ENCODE measurements at places on chromosomes 4 and X. TPM values are rescaled to one million over a fixed set of nuclear protein-coding genes. Genes with fewer than 3 reads are reported as not detected.
A peak's percentile ranks its signal among the peaks of the same experiment; 100 is the strongest.

- DNase-seq: no peak
Observed at GRCh38 chr4:70901607-70901983, 574 bp upstream of the MOB1B start.

DNA sequence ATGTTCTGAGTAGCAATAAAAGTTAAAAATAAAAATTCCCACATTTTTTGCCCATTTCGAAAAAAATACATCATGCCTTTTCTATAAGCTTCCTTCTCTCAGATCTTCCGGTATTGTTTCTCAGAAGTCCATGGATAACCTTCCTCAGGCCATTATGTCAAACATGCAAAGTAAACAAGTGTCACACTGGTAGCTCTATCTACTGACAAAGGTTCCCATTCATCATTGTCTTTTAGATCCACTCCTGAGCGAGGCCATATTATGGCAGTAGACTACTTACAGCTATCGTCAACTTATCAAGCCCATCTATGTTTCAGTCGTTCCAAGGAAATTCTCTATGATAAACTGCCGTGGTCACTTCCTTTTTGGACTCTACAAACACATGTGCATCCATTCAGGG, 1068.2 kb downstream of the GLUD2 start:
- DNase-seq: no peak

- DNase-seq: no peak
Observed at GRCh38 chr4:12203945-12204344, 775.3 kb upstream of the HS3ST1 start.

KLB gene
- 0.27 TPM for polyA plus RNA-seq

MAGEA12 gene
- polyA plus RNA-seq: not detected

- DNase-seq: no peak
Observed at GRCh38 chrX:134543288-134543687, 83.3 kb downstream of the HPRT1 start.

PAGE5 gene
- polyA plus RNA-seq: not detected

GRCh38 chr4:61531188-61531587, 331.1 kb downstream of the ADGRL3 start:
- DNase-seq: no peak

DNA sequence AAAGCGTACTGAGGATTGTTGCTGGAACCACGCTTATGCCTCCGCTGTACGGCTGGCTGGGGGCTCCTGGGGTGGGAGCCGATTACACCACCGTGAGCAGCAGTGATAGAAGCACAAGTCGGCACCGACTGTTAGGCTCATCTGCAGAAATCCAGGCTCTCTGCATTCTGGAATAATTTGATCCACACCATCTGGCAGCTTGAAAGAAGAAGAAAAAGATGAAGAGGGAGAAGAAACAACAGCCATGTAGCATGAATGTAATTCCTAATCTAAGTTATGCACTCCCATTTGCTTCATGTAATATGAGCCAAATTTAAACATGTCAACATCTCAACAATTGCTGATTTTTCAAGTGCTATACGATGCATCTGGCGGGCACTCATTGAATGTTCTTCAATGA, 84.6 kb upstream of the DHX15 start:
- no peak for DNase-seq

DNA sequence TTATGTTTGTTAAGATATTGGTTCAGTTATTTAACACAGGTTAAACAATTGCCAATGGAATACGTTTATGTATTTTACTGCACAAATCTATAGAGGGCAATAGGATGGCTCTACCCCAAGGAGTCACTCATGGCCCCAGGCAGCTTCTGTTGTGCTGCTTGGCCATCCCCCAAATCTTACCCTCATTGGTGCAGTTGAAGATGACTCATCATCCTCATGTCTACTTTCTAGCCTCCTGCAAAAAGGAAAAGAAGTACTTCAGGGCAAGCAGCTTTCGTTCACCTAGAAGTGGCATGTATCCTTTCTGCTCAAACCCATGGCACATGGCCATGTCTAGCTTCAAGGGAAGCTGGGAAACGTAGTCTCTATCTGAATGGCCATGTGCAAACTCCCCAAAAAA, 14.2 kb downstream of the PHOX2B start:
- DNase-seq: no peak

GRCh38 chrX:133033010-133033409, 63.9 kb downstream of the USP26 start:
- DNase-seq: no peak

NPY1R gene
- polyA plus RNA-seq: 28.3 TPM

DNA sequence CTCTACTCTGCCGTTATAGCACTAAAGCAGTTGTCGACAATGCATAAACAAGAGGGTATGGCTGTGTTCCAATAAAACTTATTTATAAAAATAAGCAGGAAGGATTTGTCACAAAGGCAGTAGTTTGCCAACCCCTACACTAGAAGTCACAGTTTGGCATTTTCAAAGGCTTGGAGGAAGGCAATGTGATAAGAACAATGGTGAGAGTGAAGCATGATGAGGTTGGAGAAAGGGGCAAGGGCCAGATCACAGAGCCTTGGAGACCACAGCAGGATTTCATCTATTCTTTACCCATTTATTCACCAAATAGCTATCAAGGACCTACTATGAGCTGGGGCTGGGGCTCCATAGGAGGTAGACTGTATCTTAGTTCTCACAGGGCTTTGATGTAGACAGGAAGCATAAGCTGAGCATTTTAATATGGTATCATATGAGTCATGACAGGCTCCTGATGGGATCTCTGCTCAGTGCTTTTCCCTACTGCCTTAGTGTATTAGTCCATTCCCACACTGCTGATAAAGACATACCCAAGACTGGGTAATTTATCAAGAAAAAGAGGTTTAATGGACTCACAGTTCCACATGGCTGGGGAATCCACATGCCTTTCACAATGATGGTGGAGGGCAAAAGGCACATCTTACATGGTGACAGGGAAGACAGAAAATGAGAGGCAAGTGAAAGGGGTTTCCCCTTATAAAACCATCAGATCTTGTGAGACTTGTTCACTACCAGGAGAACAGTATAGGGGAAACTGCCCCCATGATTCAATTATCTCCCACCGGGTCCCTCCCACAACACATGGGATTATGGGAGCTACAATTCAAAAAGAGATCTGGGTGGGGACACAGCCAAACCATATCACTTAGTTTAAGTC, 58.9 kb downstream of the PPM1K start:
- no peak for DNase-seq

- no peak for DNase-seq
Observed at GRCh38 chrX:148541584-148541940, 41.1 kb downstream of the AFF2 start.

PLXNB3 gene
- 1.5 TPM for polyA plus RNA-seq

DNA sequence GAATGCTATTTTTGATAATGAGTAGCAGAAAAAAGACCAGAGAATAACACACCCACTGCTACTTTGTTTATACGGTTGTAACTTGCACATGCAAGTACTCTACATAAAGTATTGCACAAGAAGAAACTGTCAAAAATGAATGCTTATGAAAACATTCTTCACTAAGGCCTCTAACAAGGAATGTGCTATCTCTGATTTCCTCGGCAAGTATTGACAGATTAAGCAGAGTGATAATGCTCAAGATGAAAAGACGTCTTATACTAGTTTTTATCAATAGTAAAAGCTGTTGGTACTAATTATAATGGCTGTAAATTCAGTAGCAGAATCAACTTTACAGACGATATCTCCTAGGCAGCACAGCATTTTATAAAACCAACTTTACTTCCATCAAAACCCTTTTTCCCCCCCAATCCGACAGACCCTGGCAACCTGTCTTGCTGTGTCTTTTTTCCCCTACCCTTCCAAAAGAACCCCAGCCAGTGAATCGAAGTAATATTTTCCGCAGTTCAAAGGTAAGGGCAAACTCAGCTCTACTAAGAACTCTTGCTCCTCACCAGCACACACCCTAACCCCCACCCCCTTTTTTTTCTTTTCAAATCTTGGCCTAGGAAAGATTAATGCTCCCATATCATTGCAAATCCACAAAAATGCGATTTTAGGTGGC, 1.5 kb downstream of the FRYL start:
- DNase-seq: no peak

PPEF2 gene
- 0.58 TPM for polyA plus RNA-seq

GRCh38 chrX:38172596-38172995, 48.1 kb downstream of the SRPX start:
- DNase-seq: no peak

- no peak for DNase-seq
Observed at GRCh38 chr4:74724979-74725378, 69.3 kb downstream of the BTC start.

SLITRK4 gene
- polyA plus RNA-seq: 17.9 TPM

- no peak for DNase-seq
Observed at GRCh38 chrX:68695206-68695845, 47.9 kb downstream of the STARD8 start.

- DNase-seq: no peak
Observed at GRCh38 chr4:48944756-48945241, 38.2 kb upstream of the OCIAD2 start.

GRCh38 chr4:174437324-174437723, 85.0 kb downstream of the HPGD start:
- DNase-seq: no peak

DNA sequence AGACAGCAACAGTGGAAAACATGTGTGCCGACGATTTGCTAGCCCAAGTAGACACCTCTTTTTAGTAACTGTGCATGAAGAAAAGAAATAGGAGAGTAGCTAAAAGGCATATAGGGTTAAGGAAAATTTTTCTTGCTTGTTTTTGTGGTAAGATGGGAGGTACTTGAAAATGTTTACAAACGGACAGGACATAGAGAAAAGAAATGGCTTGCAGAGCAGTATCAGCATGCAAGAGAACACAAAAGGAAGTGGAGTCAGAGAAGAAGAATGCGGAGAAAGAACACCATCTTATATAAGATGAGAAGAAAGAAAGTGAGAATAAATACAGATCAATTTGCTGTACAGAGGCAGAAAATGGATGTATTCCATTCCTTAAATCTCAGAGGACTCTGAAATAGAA, 263.7 kb upstream of the ETNPPL start:
- no peak for DNase-seq

- no peak for DNase-seq
Observed at GRCh38 chr4:141497627-141498026, 138.8 kb upstream of the IL15 start.

DNA sequence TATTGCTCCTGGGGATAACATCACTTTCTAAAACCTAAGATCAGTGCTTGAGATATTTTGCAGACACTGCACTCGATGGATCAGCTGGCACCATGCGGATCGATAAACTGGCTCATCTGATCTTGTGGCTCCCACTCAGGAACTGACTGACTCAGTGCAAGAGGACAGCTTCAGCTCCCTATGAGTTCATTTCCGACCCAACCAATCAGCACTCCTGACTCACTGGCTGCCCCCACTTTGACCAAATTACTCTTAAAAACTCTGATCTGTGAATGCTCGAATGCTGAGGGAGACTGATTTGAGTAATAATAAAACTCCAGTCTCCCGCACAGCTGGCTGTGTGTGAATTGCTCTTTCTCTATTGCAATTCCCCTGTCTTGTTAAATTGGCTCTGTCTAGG, 110.1 kb downstream of the ANAPC4 start:
- DNase-seq: no peak

DNA sequence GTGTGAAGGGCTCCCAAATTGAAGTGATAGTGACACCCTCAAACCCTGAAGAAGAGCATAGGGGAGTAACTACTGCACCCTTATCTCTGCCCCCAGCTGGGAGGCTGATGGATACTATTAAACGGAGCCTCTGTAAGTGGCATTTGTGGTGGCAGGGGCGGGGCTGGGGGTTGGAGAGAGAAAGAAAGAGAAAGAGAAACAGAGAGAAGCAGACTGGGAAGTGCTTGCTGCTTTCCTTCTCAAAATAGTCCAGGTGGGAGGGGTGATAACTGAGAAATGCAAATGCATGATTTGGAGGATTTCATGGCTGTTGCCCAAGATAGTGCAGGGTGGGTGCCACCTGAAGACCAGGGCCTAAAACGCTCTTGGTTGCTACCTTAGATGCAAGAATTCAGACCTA, 253.5 kb upstream of the GATB start:
- DNase-seq: no peak

DNA sequence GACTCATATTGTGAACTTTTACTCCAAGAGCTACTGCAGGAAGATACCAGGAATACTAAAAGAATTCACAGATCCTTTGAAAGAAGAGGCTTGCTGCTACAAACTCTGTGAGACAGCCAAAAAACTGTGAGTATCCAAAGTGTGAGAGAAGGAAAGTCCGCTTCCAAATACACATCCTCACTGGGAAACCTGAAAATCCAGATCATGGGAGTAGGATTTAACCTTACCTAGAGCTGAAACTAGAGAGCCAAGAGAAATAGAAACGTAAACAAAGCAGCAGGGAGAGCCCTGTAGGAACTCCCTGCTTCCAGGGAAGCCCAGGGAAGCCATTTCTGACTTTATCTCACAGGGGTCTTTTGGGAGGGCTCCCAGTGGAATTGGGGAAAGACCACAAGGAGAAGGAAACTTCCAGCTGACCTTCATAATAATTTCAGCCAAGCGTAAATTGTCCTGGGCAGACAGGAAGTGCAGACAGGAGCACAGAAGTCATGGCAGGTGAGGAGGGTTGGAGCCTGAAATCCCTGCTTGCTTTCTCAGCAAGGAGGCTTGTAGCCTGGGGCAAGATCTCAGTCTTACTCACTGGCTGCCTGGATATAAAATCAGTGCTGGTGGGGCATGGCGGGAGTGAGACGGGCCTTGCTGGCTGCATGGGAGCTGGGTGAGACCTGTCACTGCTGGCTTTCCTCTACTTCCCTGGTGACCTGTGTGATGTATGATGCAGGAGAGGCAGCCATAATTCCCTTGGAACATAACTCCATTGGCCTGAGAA, 26.2 kb upstream of the NFKB1 start:
- DNase-seq: no peak

MXRA5 gene
- 5.6 TPM for polyA plus RNA-seq

DNA sequence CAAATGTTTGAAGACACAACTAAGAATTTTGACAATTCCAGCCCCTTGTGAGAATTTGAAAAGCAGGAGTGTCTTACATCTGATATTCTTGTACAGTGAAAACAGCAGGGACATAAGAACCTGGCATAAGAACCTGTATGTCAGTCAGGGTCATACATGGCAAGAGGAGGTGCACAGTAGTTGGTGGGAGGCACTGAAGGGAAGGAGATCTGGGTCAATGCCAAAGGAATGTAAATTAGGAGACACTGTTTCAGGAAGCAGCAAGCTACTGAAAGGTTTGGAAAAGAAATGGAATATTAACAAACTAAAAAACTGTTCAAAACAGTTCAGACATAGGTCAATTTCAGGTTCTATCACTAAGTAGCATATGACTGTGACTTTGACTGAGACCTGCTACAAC, 25.0 kb upstream of the SPP1 start:
- DNase-seq: no peak

GRCh38 chr4:88592600-88593448, 544 bp downstream of the HERC3 start:
- peak; percentile 50 for DNase-seq

FAM9C gene
- polyA plus RNA-seq: 0.25 TPM

Data from left kidney (tissue), 8 donors.